COLO829 (cell line): ENCODE measurements at places on chromosomes 5 and 9.
A peak's percentile ranks its signal among the peaks of the same experiment; 100 is the strongest.

- DNase-seq = no peak
These were observed 3.5 kb upstream of the NEK6 start for GRCh38 chr9:124254261-124254682.

DNA sequence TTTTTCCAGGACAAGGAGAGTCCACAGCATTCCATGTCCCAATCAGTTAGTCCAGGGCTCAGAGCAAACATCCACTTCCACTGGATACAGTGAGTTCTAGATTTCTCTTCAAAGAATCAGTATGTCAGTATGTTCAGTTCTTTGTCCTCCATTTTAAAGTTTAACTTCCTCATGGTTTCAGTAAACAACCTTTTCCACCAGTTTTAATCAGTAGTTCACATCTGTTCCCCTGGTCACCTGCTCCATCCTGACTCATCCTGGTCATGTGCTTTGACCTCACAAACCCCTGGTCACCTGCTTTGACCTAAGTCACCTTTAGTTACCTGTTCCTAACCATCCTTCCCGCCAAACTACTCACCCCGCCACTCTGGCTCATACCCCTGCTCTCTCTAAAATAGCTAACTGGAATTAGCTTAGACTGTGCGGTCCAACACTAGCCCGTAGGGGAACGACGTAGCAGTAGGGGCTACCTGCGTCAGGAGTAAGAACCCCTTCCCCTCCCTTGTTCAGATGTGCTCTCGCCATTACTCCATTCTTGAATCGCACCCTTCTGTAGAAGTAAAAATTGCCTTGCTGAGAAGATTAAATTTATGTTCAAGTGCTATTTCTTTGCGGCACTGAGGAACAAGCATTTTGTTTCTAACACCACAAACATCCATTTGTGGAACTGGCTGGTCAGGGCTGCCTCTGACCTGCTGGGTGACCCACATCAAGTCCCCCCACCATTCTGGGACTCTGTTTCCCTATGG, 5.5 kb downstream of the ENG start:
- no peak for DNase-seq

GRCh38 chr9:79221084-79221483, 350.7 kb upstream of the TLE4 start:
- peak; percentile 83 for DNase-seq

GRCh38 chr5:94469894-94470329, 148.5 kb downstream of the KIAA0825 start:
- DNase-seq = no peak
